ENCODE measurements at places on chromosomes 4 and X. TPM values are rescaled to one million over a fixed set of nuclear protein-coding genes. Genes with fewer than 3 reads are reported as not detected.
A peak's percentile ranks its signal among the peaks of the same experiment; 100 is the strongest.

DNA sequence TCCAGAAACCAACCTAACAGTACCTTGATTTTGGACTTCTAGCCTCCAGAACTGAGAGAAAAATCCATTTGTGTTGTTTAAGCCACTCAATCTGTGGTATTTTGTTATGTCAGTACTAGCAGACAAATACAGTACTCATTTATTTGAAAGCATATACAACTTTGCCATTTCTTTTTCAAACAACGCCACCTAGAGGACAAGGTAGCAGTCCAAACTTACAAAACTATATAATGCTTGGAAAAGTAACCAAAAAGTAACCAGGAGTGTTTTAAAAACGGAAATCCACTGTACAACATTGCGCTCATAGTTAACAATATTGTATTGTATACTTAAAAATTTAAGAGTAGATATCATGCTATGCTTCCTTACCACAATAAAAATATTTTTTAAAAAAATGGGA is 37.0 kb upstream of the FGF13 start:
- peak; percentile 47 for DNase-seq

The ARHGEF38 gene
- not detected for total RNA-seq

- DNase-seq, result no peak
These were observed 347.1 kb downstream of the IDS start for GRCh38 chrX:149157976-149158375.

GRCh38 chrX:111207851-111208250 is 62.4 kb downstream of the CAPN6 start:
- DNase-seq, result no peak

DNA sequence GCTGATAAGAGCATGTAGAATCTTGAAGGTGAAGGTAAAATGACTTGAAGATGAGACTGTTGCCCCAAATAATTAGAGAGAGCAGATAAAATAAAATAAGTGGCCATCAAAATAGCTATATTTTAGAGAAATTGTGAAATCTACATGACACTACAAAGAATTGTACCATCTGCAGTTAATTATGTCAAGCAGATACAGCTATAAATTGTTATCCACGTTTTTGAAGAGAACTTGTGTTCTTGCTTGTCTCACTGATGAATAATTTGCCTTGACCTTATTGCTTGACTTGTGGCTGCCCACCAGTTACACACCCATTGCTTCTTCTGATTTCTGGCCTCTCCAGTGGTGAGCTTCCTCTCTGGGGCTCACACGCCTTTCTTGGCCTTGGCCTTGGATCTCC is 75.8 kb upstream of the TNIP3 start:
- no peak for DNase-seq

Data from lung microvascular endothelial cell (primary cell).